ENCODE measurements at places on chromosomes 6 and 20. TPM values are rescaled to one million over a fixed set of nuclear protein-coding genes. Genes with fewer than 3 reads are reported as not detected.

LTA gene
- 733 TPM for total RNA-seq

MLIP gene
- not detected for total RNA-seq

GPLD1 gene
- 0.29 TPM for total RNA-seq

RUNX2 gene
- 34.9 TPM for total RNA-seq

TFAP2D gene
- not detected for total RNA-seq

BANF2 gene
- not detected for total RNA-seq

CYP21A2 gene
- 0.24 TPM for total RNA-seq

WTAP gene
- total RNA-seq, result 87.6 TPM

COX7A2 gene
- total RNA-seq, result 564 TPM

SASH1 gene
- 1.2 TPM for total RNA-seq

ZNF334 gene
- total RNA-seq, result 2.2 TPM

KCNS1 gene
- total RNA-seq, result 0.34 TPM

RBM24 gene
- total RNA-seq, result not detected

OCSTAMP gene
- total RNA-seq, result 0.73 TPM

GPSM3 gene
- 118 TPM for total RNA-seq

PRPH2 gene
- not detected for total RNA-seq

SLC17A2 gene
- not detected for total RNA-seq

PRSS35 gene
- not detected for total RNA-seq

TREM1 gene
- total RNA-seq, result 0.17 TPM

MYLK4 gene
- total RNA-seq, result 0.07 TPM

LRRC1 gene
- total RNA-seq, result 3.2 TPM

ANGPT4 gene
- total RNA-seq, result not detected

MDFI gene
- total RNA-seq, result not detected

TP53TG5 gene
- total RNA-seq, result 0.55 TPM

CDSN gene
- not detected for total RNA-seq

C20orf173 gene
- not detected for total RNA-seq

TOX2 gene
- 2.2 TPM for total RNA-seq

ARFGEF3 gene
- 0.85 TPM for total RNA-seq

OPN5 gene
- total RNA-seq, result not detected

LBP gene
- total RNA-seq, result not detected

OTOR gene
- not detected for total RNA-seq

IL20RA gene
- total RNA-seq, result not detected

SCUBE3 gene
- not detected for total RNA-seq

UBD gene
- total RNA-seq, result 0.59 TPM

MTFR2 gene
- 25.2 TPM for total RNA-seq

LCA5 gene
- total RNA-seq, result 0.15 TPM

CCDC28A gene
- 18.8 TPM for total RNA-seq

All from activated CD4-positive, alpha-beta memory T cell treated with anti-CD3 and anti-CD28 coated beads for 36 hours (primary cell).